Spleen (tissue), 13 donors: ENCODE measurements at places on chromosomes 1 and 21. TPM values are rescaled to one million over a fixed set of nuclear protein-coding genes. Genes with fewer than 3 reads are reported as not detected.

LRRC8B gene
- 14.3 TPM for total RNA-seq

MPL gene
- total RNA-seq, result not detected

PROX1 gene
- total RNA-seq, result 32.3 TPM

KCNA2 gene
- total RNA-seq, result 0.97 TPM

C1orf210 gene
- total RNA-seq, result not detected

TRIM58 gene
- 68.8 TPM for total RNA-seq
